ENCODE measurements at places on chromosomes 6 and 20.

DNA sequence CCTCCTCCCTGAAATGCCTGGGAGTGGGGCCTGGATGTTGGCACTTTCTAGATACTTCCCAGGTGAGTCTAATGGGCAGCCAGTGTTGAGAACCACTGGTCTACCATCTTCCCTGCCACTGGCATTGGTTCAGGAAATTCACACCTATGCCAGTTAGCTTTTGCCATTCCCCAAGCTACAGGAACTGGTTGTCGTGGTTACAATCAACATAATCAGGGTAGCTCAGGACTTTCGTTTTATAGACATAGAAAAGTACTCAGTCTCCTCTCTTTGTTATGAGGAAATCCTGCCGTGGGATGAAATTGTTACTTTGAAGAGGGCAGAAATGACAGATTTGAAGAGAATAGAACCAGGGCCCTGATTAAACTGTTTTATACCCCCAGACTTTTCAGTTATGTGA is 127.9 kb upstream of the FOXO3 start:
- DNase-seq = no peak

GRCh38 chr6:101700655-101701054 is 307.1 kb downstream of the GRIK2 start:
- no peak for DNase-seq

GRCh38 chr6:168156742-168157265 is 77.8 kb upstream of the FRMD1 start:
- DNase-seq = no peak

DNA sequence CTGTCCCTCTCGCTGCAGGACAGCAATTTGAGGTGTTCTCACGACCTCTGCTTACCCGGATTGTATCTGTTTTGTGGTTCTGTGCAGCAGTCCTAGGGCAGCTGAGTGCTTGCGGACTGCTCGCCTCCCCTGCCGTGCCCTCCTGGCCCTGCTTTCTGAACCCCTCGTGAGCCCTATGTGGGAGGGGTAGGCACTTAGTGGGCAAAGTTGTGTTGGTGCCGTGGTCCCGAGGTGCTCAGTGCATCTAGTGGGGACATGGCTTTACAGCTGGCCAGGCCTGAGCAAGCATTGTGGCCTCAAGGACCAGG is 5.2 kb downstream of the TMEM181 start:
- DNase-seq = no peak

DNA sequence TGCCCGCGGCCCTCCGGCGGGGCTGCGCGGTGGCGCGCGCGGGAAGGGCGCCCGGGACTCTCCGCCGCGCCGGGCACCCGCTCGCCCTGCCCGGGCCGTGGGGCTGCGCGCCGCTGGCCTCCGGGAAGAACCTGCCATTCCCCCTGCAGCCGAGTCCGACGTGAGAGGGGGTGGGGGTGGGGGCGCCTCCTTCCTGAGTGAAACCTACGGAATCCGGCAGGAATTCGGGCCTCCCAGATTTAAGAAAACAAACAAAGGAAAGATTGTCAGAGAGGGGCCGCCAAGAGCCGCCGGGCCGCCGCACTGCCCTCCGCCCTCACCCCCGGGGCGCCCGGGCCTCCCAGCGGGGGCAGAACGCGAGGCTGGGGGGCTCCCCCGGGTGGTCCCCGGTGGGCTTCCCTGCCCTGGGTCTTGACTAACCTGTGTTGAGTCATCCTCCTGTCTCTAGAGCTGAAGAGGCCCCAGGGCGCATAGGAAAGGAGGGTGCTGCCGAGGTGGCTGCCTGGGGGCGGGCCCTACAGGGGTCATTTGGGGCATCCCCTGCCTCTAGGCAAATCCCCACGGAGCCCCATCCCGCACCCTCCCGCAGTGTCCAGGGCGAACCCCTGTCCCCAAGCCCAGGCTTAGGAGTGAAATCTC is 42.2 kb upstream of the FOXP4 start:
- no peak for DNase-seq

DNA sequence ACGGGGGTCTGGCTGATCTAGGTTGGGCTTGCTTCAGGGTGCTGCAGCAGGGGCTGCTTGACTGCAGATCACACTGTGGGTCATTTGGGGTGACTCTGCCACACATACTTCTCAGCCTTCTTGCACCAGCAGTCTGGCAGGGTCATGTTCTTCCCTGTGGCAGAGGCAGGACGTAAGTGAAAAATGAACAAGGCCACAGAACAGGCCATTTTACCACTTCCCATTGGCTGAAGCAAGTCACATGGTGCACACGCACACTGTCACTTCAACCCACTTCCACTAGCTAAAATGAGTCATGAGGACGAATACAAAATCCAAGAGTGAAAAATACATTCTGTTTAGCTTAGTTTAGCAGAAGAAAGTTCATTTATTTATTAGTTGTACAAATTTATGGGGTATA is 168.6 kb upstream of the GGTLC1 start:
- no peak for DNase-seq

Data from COR-L47 (cell line).